AG08396 (cell line): ENCODE measurements at places on chromosomes 5 and 9.
A peak's percentile ranks its signal among the peaks of the same experiment; 100 is the strongest.

DNA sequence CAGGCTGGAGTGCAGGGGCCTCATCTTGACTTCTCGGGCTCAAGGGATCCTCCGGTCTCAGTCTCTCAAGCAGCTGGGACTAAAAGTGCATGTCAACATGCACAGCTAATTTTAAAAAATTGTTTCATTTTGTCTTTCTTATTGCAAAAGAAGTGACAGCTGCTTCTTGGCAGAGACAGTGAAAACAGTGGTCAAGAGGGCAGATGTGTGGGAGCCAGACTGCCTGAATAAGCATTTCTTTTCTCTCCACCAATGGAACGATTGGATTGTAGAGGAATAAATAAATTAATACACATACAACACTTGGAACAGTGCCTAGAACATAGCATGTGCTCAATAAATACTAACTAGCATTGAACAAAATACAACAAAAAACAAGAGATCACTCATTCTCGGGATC is 27.4 kb upstream of the KIF4B start:
- DNase-seq = peak; percentile 20

DNA sequence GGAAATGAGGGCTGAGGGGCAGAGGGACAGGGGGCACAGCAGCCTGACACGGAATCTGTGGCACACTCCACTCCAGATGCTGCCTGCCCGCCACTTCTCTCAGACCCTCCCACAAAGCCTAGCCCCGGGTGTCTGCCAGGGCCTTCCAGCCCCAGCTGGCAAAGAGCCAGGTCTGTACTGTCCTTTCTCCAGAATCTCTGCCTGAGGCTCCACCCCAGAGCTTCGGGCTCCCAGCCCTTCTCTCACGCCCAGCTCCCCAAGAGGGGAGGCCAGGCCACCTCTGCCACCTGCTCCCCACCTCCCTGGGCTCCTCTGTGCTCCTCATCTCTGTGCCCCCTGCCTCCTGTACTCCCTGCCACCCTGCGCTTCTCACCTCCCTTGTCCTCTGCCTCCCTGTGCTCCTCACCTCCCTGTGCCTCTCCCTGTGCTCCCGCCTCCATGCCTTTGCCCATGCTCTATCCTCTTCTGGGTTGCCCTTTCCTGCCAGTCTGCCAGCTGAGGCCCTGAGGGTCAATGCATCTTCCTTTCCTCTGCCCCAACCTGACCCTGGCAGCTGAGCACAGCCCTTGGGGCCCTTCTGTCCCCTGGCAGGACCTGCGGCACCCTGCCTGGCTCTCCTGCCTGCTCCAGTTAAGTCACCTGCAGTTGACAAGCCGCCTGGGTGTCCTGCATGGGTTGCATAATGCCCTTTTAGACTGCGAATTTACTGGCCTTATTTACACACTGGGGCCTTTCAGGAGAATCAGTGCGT is 36.4 kb downstream of the RASGEF1C start:
- no peak for DNase-seq

DNA sequence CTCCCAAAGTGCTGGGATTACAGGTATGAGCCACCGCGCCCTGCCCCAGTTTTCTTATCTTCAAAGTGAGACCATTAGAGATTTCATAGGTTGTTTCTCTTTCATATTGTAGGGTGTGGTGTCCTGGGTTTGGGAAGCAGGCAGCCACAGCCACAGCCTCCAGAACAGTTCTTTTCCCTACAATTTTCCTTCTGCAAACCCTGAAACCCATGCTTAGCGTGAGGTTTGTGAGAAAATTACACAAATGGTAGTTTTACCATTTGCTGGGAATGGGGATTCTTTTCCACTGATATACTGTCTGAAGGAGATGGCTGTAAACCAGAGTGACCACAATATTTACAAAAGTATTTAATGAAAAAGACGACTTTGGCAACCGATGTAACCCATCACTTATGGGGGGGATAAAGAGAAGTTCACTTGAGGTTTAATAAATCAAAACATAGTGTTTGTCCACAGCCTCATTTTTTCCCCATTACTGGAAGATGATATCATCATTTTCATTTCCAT is 26.7 kb upstream of the ECM2 start:
- peak; percentile 32 for DNase-seq

GRCh38 chr5:63961125-63961597 is 1.1 kb downstream of the HTR1A start:
- DNase-seq = no peak

- DNase-seq = no peak
Measured at GRCh38 chr9:18743971-18744370, 270.0 kb downstream of the ADAMTSL1 start.

- DNase-seq = no peak
Measured at GRCh38 chr5:39451276-39451941, 26.6 kb upstream of the DAB2 start.

DNA sequence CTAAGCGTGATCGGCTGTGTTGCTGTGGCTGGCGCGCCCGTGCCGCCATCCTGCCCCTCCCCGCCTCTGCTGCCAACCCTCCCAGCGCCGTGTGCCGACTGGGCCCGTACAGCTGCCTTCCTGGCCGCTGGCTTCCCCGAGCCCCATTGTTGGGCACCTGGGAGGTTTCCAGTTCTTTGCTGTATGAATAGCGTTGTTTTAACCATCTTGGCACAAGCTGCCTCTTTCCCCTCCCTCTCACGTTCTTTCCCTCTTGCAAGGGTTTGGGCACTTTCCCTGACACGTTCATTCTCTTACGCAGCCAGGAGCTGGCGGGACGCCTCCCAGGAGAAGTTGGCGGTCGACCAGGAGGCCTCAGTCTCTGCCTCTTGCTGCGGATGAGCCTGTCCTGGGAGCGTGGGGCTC is 43.1 kb upstream of the RXRA start:
- DNase-seq = peak; percentile 75

GRCh38 chr5:1759378-1759970 is 40.2 kb downstream of the MRPL36 start:
- DNase-seq = no peak

GRCh38 chr9:38727497-38728001 is 7.6 kb upstream of the FAM240B start:
- no peak for DNase-seq

DNA sequence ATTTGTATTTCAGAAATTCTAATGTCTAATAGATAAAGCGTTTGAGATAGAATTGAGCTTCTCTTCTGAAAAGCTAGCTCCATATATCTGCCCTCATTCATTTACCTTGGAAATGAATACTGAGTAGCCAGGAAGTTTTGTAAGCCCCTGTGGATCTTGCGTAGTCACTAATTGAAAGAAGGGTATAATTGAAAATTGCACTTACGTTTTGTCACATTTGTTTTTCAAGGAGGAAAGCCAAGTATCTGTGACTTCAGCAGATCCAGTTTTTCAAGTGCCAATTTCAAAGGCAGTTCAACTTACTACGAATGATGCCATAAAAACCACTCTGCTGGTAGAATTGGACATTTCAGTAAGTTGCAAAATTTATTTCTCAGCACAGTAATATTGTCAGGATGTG is 14.0 kb downstream of the MTRR start:
- DNase-seq = no peak

DNA sequence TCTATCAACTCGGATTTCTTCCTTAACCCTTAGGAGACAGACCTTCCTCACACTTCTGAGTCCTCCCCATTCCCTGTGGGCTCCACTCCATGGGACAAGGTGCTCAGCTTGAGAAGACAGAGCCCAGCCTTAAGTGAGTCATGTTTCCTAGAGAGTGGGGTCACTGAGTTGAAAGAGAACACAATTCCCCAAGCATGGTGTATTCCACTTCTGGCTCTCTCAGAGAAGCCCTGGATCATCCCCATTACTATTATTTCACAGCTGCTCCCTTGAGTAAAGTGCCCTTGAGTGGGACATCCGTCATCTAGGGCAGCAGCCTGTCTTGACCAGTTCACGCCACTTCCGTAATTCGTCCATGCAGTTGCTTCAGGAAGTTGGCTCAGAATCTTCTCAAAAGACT is 604.8 kb downstream of the BNC2 start:
- DNase-seq = no peak

GRCh38 chr9:76269789-76270188 is 124.4 kb downstream of the RFK start:
- no peak for DNase-seq

DNA sequence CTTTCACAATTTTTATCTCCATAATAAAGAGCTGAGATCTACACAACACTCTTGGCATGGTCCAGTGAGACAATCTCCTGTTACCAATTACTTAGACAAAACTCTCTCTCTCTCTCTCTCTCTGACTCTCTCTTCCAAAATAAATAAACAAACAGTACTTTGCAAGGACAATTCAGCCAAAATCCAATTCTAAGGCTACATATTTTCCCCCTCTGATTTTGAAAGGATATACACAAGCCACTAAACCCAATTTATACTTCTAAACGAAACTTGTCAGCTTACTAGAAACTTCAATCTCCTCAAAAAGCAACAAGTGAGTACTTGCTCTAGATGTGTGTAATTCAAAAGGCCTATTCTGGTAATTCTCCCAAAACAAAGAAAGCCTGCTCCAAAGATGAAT is 26.3 kb upstream of the TNPO1 start:
- no peak for DNase-seq
